Foreskin keratinocyte (primary cell): ENCODE measurements at places on chromosomes 5 and 9.

GRCh38 chr9:83962165-83962564 lies 17.9 kb downstream of the HNRNPK start:
- peak; percentile 30 for DNase-seq

- DNase-seq = no peak
Observed at GRCh38 chr9:137165250-137165836, 4.5 kb downstream of the LRRC26 start.

GRCh38 chr5:62312036-62312435 lies 6.0 kb downstream of the KIF2A start:
- no peak for DNase-seq

DNA sequence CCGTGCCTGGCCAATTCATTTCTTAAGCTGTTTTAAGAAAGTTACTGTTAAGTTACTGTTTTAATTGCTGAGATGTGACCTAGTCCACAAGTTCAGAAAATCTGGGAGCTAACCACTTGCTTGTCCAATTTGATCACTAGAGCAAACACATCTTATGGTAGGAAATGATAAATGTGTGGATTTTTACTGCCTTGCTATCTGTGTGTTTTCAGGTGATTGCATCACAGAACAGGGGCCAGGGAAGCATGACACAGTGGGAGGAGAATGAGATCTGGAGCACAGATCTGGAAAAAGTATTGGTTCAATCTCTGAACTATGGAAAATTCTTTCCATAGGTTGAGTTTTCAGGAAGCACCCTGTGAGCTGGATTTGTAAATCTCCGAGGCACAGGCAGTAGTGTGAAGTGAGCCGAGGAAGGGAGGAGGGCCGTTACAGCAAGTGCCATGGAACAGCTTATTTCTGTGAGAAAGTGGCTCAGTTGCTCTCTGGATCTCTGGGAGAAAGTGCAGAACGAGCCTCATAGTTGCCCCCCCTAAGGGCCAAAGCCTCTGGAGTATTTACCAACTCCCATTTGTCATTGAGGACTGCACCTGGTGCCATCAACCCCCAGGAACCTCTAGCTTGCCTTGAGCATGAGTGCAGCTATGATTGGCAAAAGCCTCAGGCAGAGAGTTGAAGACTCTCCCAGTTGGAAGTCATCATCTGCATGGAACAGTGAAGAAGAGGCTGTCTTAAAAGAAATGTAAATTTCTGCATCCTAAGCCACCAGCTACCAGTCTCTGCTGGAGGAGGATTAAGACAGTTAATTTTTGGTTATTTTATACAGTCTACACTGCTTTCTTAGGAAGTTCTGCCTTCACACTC lies 161.8 kb upstream of the CLINT1 start:
- DNase-seq = no peak

DNA sequence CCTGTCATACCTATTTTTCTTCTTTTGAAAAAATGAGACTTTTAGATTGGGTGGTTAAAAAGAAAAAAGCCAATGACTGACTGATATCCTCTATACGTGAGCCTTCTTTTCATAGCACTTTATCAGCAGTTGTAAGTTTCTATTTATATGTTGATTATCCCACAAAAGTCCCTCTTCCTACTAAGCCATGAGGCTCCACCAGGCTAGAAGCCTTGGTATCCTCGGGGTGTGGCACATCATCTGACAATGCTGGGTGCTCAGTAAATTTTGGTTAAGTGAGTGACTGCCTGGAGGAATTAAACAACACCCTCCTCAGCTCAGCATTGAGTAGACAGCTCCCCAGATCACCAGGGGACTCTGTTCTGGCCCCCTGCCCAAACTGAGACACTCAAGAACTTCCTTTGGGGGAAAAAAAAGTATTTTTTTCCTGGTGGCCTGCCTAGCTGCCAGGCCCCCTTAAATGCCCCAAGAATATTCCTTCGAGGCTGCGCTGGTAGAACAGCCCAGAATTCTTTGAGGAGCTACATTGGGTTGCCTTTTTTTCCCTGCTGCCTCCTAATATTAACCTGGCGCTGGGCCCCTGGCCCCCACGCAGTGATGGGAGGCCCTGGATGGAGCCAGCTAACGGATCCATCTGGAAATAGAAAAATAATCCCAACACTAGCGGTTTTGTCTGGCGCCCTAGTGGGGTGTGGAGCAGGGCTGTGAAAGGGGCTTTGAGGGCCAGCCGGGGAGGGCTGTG lies 23.4 kb upstream of the COL27A1 start:
- no peak for DNase-seq

- DNase-seq = no peak
Observed at GRCh38 chr5:16135003-16135402, 44.6 kb downstream of the MARCHF11 start.

DNA sequence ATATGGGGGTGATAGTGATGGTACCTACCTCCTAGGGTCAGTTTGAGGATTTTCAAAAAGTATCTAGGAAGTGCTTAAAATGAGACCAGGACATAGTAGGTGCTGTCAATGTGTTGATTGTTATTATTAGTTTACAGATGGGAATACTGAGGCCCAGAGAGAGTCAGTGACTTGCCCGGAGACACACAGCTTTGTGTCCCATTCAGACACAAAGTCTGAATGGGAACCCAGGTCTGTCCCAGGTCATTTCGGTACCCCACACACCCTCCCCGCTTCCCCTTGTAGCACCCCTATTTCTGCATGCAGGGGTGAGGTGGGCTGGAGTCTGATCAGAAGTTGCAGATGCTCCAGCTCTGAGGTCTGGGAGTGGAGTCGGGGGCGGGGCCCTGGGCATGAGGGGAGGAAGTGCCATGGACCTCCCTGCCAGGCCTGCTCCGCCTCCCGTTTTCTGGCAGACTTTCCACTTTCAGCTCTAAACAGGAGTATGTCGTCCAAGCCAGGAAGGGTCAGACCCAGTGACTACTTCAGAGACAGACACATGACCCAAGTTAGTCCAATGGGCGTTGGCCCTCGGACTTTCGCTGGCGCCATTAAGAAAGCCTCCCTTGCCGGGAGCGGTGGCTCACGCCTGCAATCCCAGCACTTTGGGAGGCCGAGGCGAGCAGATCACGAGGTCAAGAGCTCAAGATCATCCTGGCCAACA lies 3.2 kb upstream of the DBN1 start:
- no peak for DNase-seq

- DNase-seq = no peak
Observed at GRCh38 chr5:36178524-36178890, 26.6 kb downstream of the SKP2 start.

DNA sequence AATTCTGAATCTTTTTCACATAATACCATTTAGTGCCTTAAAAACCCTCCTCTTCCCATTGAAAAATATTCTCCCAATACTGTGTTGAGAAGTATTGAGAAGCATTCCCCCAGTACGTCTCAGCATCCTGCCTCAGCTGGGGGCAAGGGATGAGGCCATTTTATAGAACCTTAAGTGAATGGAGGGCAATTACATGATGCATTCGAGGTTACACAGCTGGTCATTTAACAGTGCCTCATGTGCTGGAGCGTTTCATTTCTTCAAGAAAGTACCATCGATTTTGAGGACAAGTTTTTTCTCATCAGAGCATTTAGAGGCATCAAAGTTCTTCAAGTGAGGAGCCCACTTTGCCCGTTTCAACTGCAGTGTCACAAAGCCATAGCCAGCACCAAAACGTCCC lies 135.6 kb downstream of the DOCK2 start:
- DNase-seq = no peak
